Fibroblast of villous mesenchyme (primary cell): ENCODE measurements at places on chromosomes 12 and 14. TPM values are rescaled to one million over a fixed set of nuclear protein-coding genes. Genes with fewer than 3 reads are reported as not detected.

Gene LRIG3
- 66.0 and 97.2 TPM in 2 replicates for total RNA-seq

Gene TSPAN19
- not detected in 2 replicates for total RNA-seq

Gene CLMN
- under 0.01 and 0.43 TPM in 2 replicates for total RNA-seq

Gene SRGAP1
- 14.5 and 18.1 TPM in 2 replicates for total RNA-seq

Gene KRT71
- not detected in 2 replicates for total RNA-seq

Gene DNAH10
- 0.43 and 0.64 TPM in 2 replicates for total RNA-seq

Gene INHBE
- 1.7 and 4.5 TPM in 2 replicates for total RNA-seq

Gene ASIC1
- 1.3 and 1.6 TPM in 2 replicates for total RNA-seq

Gene SIX4
- total RNA-seq: 8.7 and 14.7 TPM in 2 replicates

Gene KRT4
- total RNA-seq: not detected in 2 replicates

Gene RNASE2
- not detected in 2 replicates for total RNA-seq

Gene OR6J1
- total RNA-seq: not detected in 2 replicates

Gene PAPLN
- total RNA-seq: 1.6 and 4.3 TPM in 2 replicates

Gene LPAR5
- total RNA-seq: not detected in 2 replicates
